Stimulated activated CD8-positive, alpha-beta memory T cell treated with anti-CD3 and anti-CD28 coated beads, Interleukin-7, amount 100 ng/mL, for 1 hour (primary cell): ENCODE measurements at places on chromosomes 3 and 15.

- DNase-seq, result no peak
These were observed 49.3 kb downstream of the SSUH2 start for GRCh38 chr3:8595252-8595651.

DNA sequence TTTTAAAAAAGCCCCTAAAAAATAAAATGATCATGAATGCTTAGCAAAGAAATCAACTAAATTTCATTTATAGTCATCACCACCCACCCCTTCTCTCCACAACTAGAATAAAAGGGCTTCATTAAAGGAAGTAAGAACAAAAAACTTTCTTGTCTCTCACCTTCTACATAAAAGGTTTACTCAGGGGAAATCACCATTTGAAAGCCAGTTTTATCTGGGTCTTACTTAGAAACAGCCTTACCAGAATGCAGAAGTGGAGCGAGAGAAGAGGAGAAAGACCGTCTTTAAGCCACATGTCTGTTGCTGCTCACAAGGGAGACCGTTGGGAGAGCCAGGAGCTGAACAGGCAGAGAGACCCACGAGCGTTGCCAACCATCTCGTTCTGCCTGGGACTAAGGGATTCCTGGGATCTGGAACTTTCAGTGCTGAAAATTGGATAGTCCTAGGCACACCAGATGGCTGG, 350.1 kb upstream of the PROK2 start:
- DNase-seq, result no peak

DNA sequence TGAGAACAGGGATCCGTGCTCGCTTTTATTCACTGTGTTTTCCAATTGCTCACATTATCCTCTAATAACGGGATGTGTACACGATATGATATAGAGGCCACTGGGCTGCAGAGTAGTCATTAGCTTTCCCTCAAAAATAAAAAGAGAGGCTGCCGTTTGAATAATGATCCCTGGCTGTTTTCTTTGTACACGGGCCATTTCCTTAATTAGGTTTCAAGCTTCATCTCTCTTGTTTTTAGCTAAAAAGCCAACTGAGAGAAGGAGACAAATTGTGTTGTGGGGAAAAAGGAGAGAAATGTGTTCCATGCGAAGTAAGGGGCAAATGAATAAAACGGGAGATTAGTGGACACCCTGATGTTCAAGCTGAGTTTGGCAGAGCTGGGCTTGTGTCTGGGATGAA, 174.2 kb downstream of the CACNA2D3 start:
- DNase-seq, result no peak

DNA sequence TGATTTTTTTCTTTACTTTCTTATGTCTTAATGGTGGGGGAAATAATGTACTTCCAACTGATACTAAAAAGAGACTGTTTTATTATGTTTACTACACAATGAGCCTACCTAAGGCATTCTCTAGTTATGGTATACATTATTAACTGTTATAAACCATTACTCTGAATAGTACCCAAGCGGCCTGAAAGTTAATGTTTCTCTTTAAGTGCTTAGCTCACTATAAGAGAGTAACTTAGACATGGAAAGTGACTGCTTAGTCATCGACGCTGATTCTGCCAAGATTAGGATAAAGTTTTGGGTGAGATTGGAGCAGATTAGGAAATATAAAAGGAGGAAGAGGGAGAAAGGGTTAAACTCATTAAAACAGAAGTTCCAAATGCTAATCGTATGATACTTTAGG, 365.0 kb downstream of the NLGN1 start:
- DNase-seq, result no peak

DNA sequence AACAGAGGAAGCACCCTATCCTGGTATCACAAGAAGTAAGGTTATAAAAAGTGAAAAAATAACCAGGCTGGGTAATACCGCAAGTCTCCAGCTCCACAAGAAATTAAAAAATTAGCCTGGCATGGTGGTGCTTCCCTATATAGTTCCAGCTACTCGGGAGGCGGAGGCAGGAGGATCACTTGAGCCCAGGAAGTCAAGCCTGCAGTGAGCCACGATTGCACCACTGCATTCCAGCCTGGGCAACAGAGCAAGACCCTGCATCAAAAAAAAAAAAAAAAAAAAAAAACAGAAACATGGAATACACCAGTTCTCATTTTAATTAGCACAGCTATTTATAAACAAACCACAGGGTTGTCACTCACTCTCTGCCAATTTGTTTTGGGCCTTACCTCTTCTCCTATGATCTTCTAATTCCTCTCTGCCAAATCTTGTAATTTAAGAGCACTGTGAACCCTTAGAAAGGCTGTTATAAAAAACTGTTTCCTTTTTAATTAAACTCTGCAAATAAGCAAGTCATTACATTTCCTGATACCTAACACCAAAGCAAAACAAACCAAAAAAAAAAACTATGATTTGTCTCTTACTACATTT, 22.6 kb downstream of the DCUN1D1 start:
- DNase-seq, result no peak

DNA sequence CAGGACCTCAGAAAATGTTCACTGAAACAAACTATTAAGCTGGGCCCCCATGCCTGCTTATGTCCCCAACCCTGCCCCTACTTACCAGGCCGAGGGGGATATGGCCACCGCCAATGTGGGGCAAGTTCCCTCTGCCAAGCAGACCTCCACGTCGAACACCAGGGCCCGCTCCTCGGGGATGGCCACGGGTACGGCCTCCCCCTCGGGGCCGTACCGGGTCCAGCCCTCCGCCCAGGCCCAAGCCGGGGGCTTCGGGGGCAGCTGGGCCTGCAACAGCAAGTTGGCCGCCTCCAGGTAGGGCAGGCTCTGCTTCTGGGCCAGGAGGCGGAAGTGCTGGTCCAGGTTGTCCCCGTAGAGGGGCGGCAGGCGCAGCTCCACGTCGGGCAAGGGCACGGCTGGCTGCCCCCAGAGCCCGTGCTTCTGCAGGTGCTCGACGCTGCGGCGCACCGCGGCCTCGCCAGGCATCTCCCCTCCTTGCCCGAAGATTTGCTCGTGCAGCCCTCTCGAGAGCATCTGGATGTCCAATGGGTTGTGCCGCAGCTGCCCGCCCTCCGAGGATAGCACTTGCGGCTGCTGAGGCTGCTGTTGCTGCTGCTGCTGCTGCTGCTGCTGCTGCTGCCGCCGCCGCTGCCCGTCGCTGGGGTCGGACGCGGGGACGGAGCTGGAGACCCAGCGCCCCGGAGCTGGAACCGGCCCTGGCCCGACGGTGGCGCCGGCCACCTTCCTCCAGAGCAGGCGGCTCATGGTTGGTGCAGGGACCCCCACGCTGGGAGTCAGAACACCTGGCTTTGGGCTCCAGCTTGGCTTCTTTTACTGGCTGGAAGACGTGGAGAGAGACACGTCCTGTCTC, 1.4 kb downstream of the POLG start:
- no peak for DNase-seq
